ENCODE measurements at places on chromosomes 3 and 15. TPM values are rescaled to one million over a fixed set of nuclear protein-coding genes. Genes with fewer than 3 reads are reported as not detected.
A peak's percentile ranks its signal among the peaks of the same experiment; 100 is the strongest.

MCCC1 gene
- polyA plus RNA-seq = 11.6 TPM

BLOC1S6 gene
- polyA plus RNA-seq = 38.2 TPM

PRSS50 gene
- polyA plus RNA-seq = 0.17 TPM

ZBTB20 gene
- 2.1 TPM for polyA plus RNA-seq

USP50 gene
- 0.27 TPM for polyA plus RNA-seq

- DNase-seq = peak; percentile 46
Measured at GRCh38 chr3:10344147-10344943, 23.4 kb upstream of the SEC13 start.

DNA sequence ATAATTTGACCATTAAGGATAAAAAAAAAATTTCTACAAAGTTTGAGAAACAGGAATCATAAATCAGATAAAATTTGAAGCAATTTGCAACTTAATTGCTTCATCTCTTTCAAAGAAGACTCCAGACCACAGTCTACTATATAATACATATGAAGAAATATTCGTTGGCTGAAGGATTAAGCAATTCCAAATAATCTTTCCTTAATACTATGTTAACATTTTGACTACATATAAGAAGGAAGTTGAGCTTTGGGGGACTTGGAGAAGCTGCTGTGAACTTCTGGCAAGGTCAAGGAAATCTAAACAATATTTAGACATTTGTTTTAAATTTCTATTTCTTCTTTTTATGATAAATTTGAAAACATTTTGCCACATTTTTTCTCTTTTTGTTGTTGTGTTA is 13.5 kb upstream of the GABRR3 start:
- no peak for DNase-seq

DNA sequence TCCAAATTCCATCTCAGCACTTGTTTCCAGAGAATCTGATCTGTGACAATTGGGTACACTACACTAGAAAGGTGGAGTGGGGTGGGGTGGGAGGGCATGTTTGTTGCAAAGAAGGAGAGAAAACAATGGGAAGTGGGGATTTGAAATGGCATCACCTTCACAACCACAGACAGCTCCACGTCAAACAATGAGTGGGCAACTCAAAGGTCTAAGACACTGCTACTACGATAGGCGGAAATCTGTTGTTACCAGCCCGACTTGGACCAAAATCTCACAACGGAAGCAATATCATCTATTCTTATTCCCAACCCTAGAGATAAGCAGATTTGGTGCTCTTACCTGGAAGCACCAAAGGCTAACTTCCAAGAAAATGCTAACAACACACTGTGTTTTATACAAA is 3.3 kb downstream of the CYP19A1 start:
- DNase-seq = no peak

- DNase-seq = no peak
Measured at GRCh38 chr3:119628390-119628789, 30.7 kb downstream of the PLA1A start.

- no peak for DNase-seq
Measured at GRCh38 chr3:71421820-71422566, 161.5 kb downstream of the FOXP1 start.

- DNase-seq = no peak
Measured at GRCh38 chr3:10693457-10693856, 122.6 kb upstream of the SLC6A11 start.

GRCh38 chr15:51759557-51760070 is 8.2 kb downstream of the TMOD2 start:
- peak; percentile 94 for DNase-seq

- peak; percentile 64 for DNase-seq
Measured at GRCh38 chr3:39106851-39107387, 508 bp downstream of the GORASP1 start.

- DNase-seq = peak; percentile 90
Measured at GRCh38 chr15:66841953-66842681, 140.1 kb downstream of the SMAD6 start.

GRCh38 chr15:101250341-101250831 is 1.5 kb downstream of the CHSY1 start:
- peak; percentile 70 for DNase-seq

DNA sequence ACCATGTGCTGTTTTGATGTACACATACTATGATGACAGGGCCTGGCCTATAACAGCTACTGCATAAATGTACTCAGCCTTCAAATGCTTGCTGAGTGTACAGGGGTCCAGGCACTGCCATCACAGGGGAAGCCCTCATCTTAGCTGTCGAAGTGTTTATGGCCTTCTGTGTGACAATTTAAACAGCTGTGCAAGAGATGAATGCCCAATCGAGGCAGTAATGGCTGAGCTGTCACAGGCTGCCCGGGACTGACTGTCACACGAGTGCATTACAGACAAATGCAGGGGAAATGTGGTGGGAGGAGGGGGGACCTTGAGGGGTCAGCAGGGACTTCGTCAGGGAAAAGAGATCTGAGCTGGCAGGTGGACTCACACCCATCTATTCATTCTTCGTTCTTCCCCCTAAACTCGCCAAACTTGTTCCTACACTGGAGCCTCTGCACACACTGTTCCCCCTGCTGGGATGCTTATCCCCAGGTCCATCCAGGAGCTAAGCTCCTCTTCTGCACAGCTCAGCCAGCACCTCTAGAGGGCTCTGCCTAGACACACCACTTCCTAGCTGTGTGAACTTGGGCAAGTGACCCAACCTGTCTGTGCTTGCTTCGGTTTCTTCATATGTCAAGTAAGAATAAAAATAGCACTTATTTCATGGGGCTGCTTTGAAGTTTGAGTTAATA is 156.2 kb upstream of the IQSEC1 start:
- DNase-seq = no peak

DNA sequence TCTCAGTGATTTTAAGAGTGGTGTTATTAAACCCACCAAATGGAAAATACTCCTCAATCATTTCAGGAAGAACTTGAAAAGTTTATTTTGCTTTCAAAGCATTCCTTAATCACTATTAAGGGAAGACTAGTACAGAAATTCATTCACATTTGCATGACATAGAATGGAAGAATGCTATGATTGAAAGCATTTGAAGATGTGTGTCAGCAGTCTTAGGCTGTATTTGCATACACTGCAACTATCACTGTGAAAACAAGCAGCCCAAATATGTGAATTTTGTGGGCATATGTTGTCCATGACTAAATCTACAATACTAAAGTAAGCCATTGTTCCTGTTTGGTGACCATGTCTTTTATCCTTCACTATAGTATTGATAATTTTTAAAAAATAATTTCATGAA is 95.8 kb downstream of the CNTN3 start:
- DNase-seq = no peak

- no peak for DNase-seq
Measured at GRCh38 chr15:50181969-50182218, at the start of gene SLC27A2. SLC27A2 (plus strand) TSS chr15:50182196; CDS start chr15:50182428, 232 bp downstream.

GRCh38 chr3:107512108-107512507 is 10.7 kb upstream of the BBX start:
- DNase-seq = no peak

DNA sequence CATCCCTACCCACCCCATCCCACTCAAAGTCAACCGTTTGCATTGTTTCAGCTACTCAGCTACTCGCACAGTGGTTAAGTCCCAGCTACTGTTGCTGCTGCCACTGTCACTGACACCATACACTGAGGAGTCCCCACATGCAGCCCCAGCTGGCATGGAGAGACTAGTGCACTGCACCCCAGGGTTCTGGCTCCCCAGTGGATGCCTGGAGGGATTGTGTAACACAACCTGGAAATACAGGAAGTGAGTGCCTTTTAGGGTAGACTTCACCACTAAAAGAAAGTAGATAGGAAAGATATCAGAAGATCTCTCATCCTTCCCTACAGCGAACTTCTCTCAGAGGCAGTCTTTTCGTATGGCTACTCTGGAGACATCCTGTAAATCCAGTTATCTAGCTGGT is 169.2 kb upstream of the STRIT1 start:
- no peak for DNase-seq

- peak; percentile 42 for DNase-seq
Measured at GRCh38 chr3:129315223-129315997, 36.7 kb downstream of the HMCES start.

DNA sequence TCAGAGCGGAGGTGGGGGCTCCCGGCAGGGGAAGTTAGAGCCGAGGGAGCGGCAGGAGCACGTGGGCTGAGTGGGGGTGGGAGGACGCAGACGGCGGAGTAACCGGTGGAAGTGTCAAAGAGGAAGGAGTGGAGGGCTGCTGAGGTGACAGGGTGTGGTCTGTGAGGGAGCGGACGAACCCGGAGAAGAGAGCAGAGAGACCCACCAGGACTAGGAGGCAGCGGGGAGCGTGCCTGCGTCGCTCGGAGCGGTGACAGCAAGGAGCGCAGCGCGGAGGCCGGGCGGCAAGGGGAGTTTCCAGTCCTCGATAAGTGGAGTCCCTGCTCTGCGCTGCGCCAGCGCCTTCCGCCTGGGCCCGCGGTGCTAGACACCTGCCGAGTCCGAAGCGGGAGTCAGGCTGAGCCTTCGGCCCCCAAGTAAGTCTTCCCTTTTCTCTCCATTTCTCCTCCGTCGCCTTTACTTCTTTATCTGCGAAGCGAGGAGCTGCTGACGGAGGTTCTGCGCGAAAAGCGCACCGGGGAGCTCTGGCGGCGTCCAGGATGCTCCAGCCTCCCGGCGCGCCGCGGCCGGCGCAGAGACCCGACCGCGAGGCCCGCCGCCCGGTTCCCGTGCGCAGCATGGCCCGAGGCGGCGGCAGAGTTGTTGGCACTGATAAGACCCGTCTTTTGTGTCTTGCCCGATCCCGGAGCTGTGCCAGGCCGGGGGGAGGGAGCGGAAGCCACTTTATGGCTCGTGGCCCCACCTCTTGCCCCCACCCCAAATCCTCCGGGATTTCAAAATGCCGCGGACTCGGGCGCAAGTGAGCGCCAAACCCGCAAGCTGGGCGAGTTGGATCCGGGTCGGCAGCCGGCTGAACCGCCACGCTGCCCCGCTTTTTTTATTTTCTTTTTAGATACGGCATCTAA is 533.0 kb upstream of the SEMA6D start:
- peak; percentile 40 for DNase-seq

DNA sequence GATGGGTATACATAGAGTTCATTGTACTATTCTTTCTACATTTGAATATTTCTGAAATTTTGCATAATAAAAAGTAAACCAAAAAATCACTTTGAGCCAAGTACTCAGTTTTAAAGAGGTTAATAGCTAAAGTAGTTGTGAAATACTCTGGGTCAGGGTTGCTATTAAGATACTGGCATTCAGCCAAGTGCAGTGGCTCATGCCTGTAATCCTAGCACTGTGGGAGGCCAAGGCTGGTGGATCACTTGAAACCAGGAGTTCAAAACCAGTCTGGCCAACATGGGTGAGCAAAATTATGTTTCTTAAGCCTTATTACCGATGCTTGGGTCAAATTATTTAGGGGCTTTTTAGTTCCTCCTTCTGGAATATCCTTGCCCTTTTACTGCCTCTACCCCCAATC is 122.0 kb upstream of the MELTF start:
- DNase-seq = peak; percentile 39

DNA sequence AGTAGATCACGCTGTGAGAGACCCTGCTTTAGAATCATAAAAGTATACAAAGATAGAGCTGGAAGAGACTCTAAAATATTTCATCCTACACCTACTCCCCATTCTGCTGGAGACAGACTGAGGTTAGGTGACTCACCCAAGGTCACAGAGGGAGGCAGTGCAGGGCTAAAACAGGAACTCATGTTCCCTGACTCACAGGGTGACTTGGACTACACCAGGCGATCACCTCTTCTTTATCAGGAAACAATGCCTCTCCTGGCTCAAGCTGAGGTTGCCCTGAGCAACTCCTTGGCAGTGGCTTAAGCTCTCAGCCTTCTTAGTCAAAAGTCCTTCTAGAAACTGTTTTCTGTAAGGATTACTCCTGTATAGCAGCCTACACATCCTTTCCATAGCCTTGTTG is 26.4 kb upstream of the TNFAIP8L3 start:
- DNase-seq = no peak

GRCh38 chr3:142618917-142619461 is 22.8 kb downstream of the PLS1 start:
- no peak for DNase-seq

- DNase-seq = no peak
Measured at GRCh38 chr3:58347984-58348383, 15.3 kb downstream of the PXK start.

All from muscle of leg (tissue), 16 donors.